ENCODE measurements at places on chromosomes 2 and 18.

GRCh38 chr2:230809677-230810251 is 55.0 kb upstream of the ITM2C start:
- DNase-seq = no peak

- DNase-seq = no peak
These were observed 120.0 kb upstream of the EPC2 start for GRCh38 chr2:148524519-148524919.

DNA sequence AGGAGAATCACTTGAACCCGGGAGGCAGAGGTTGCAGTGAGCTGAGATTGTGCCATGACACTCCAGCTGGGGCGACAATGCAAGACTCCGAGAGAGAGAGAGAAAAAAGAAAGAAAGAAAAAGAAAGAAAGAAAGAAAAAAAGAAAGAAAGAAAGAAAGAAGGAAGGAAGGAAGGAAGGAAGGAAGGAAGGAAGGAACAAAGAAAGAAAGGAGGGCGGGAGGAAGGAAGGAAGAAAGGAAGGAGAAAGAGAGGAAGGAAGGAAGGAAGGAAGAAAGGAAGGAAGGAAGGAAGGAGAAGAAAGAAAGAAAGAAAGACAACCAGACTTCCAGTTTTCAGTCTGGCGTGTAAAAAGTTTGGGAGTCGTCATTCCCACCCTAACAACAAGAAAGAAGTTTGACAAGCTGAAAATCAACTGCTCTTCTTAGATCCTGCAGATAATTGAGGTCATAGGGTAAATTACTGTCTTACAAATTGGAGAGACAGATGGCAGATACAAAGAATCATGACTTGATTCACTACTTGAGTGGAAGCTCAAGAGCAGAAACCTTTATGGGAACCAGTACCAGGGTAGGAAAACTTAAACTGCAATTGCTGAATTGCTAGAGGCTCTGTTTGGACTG is 15.1 kb upstream of the CYP27C1 start:
- no peak for DNase-seq

GRCh38 chr2:219536425-219536824 is 7.2 kb downstream of the CHPF start:
- no peak for DNase-seq

DNA sequence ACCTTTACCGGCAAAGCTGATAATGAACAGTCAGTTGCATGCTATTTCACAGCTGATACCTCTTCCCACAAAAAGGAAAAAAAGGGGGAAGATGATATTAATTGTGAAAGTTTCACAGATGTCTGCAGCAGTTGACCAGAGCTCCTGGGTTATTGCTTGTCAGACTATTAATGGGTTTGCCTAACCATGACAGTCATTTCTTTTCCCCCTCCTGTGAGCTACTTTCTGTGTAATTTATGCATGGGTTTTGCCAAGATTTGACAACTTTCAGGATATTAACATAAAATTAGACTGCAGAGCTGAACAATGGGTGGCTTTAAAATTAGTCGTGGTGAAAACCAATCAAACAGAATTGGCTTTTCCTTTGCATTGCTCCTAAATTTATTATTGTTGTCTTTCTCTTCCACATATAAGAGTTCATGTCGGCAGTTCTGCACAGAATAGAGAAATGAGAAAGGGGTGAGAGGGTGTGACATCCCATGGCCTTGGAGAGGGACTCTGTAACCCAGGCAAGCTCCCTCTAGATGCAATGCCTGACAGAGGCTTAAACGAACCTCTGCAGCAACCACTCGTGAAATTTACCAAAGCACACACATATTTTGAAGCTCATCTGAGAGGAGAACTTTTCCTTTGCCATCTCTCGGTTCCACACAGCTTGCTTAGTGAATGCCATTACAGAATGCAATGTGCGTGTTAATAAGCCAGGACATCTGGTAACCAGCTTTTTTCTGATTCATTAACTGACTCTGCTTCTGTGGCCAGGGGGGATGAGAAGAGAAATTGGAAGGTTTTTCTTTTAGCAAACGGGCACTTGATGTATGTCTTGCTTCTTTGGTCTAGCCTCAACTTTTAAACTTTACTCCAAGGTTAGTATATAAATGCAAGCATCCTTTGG is 82.2 kb upstream of the ITGA4 start:
- no peak for DNase-seq

DNA sequence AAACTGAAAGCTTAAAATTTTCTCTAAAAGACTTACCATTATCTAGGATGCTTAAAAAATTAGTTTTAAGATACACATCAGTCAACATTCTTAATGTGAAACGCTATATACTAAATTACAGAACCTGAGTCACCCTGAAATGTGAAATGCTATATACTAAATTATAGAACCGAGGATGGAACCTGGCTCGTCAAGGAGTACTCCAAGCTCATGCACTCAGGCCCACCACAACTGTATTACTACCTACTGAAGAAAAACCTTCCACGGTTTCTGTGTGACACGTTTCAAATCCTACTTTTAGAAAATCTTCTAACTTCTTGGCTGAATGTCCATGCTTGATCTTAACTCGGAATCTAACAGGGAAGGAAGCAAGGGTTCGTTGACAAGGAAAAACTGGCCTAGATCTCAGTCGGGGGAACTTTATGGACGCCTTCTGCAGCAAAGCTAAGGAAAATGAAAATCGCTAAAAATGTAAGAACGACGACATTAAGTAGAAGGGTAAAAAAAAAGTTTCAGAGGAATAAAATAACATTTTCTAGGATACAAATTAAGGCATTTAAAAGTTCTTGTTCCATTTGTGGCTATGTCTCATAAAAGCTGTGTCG is 1.4 kb downstream of the PRKD3 start:
- no peak for DNase-seq

- no peak for DNase-seq
These were observed 134.4 kb upstream of the ST6GAL2 start for GRCh38 chr2:107020392-107020791.

DNA sequence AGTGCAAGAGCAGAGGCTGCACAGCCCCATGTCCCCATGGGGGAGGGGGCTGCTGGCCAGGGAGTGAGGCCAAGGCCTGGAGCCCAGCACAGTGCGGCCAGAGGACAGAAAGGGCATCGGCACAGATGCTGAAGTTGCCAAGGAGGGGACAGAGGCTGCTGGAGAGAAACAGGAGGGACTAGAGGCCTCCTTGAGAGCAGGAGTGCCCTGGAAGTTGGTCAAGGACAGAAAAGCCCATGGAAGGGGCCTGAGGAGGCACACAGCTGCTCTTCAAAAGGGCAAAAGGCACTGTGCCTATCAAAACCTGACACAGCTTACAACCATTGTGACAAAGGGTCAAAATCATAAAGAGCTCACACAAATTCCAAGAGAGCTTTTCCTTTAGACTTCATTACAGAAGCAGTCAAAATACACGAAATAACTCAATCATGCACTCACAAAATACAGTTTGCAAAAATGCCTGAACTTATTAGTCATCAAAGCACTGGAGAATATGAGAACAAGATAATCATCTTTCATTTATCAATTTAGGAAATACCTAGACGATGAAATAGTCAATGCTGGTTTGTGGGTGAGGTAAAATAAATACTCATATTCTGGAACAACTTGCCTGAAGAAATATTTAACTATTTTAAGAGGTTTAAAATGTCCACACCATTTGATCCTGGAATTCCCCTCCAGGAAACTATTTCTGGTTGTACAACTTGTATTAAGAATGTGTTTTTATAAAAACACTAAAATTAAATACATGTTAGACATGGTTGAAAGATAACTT is 79.6 kb downstream of the USP40 start:
- no peak for DNase-seq

GRCh38 chr2:30236591-30237238 is 5.4 kb downstream of the LBH start:
- no peak for DNase-seq
